Central memory CD8-positive, alpha-beta T cell (primary cell): ENCODE measurements at places on chromosomes 1 and 21.

GRCh38 chr21:25881524-25882376, 147.0 kb downstream of the GABPA start:
- DNase-seq = peak; percentile 14

DNA sequence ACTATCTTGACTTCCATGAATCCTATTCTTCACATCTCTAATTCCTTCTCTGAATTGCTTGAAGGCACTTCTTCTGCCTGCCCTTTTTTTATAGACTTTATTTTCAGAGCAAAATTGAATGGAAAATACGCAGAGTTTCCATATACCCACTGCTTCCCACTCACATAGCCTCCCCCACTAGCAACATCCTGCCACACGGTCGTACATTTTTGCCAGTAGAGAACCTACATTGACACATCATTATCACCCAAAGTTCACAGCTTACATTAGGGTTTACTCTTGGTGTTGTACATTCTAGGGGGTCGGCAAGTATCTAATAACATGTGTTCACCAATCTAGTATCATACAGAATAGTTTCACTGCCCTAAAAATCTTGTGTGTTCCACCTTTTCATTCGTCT, 12.3 kb downstream of the EEIG2 start:
- no peak for DNase-seq

GRCh38 chr1:94644352-94644751, 102.8 kb upstream of the F3 start:
- DNase-seq = no peak

DNA sequence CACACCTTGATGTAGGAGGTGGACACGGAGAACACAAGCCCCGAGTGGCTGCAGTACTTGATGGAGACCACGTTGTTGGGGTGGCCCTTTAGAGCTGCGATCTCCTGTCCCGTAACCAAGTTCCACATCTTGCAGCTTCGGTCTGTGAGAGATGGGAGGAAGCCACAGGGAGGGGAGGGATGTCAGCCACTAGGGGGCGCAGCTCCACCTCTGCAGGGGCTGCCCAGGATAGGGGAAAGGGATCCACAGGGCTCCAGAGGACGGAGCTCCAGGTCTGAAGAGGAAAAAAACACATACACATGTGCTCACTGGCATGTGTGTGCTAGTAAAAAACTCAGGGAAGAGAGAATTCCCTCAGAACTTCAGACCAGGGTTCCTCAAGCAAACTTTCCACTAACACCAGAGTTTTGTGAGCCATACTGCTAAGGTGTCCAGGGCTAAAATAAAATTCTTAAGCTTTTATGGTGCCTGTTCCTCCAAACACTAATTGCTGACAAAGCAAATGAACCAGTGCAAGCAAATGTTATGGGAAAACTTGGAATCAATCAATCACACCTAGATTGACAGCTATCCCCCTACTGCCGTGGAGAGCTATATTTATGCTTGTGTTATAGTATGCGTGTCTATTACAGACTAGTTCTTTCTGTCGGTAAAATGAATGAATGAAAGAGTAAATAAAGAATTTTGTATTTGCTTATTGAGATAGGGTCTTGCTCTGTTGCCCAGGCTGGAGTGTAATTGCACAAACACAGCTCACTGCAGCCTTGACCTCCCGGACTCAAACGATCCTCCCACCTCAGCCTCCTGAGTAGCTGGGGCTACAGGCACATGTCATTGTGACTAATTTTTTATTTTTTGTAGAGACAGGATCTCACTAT, 43.7 kb downstream of the KIF21B start:
- peak; percentile 50 for DNase-seq

DNA sequence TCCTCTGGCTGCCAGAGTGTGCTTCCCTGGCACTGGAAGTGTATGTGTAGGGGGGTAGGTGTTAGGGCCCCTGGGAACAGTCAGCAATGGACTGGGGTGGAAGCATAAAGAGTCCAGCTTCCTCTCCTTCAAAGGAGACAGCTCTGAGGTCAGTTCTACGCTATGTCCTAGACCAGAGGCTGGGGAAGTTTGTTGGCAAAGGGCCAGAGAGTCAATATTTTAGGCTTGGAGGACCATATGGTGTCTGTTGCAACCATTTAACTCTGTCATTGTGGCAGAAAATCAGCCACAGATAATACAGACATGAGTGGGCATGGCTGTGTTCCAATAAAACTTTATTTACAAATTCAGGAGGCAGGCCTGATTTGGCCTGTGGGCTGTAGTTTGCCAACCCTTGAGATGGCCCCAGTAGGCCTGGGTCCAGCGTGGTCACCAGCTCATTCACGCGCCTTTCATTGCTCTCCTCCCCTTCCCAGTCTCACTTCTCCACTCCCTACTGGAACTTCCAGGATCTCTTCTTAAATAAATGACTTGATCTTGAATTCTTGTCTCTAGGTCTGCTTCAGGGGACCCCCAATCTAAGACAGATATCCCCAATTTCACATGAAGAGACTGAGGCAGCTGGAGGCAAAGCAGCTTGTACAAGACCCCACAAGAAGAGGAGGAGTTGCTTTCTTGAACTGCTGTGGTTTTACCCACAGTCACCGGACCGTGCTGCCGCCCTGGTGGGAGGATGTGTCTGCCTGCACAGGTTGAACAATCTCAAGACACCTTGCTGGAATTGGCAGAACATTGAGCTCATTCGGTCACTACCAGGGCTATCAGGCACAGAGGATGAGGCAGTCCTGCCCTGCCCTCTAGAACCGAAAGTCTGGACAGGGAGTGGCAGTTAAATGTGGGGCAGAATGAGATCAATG, 162.4 kb upstream of the POU3F1 start:
- no peak for DNase-seq
